ENCODE measurements at places on chromosomes 4 and X.

DNA sequence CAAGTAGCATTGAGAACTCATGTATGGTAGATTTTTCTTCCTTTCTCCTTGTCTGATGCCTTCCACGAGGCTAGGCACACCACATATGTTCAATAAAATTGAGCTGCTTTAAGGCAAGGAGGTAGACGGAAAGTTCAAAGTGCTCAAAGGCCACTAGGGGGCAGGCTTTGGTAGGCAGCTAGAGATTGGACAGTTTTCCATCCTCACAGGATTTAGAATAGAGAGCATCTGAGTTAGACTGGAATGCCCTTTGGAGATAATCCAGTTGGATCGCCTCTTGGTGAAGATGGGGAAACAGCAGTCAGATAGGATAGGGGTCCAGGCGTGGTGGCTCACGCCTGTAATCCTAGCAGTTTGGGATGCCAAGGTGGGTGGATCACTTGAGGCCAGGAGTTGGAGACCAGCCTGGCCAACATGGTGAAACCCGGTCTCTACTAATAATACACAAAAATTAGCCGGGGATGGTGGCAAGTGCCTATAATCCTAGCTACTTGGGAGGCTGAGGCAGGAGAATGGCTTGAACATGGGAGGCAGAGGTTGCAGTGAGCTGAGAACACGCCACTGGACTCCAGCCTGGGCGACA is 30.4 kb downstream of the ELF4 start:
- peak; percentile 74 for DNase-seq

- DNase-seq: peak; percentile 44
Observed at GRCh38 chr4:127781300-127782024, 660 bp upstream of the HSPA4L start.

DNA sequence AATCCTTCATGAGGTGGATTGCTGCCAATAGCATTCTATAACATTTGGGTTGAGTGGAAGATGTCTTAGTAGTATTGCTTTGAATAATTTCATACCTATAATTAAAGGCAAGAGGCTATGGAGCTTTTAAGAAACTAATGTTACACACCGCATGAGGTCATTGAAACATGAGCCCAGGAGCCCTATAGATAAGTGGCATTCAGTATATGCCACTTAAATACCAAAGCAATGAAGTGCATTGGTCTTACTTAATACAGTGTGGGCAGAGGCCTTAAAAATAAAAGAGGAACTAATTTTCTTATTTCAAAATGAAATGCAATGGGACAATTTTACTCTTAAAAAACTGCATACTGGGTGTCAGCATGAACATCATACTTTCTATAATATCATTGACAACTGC is 47.5 kb downstream of the SPATA18 start:
- DNase-seq: no peak

DNA sequence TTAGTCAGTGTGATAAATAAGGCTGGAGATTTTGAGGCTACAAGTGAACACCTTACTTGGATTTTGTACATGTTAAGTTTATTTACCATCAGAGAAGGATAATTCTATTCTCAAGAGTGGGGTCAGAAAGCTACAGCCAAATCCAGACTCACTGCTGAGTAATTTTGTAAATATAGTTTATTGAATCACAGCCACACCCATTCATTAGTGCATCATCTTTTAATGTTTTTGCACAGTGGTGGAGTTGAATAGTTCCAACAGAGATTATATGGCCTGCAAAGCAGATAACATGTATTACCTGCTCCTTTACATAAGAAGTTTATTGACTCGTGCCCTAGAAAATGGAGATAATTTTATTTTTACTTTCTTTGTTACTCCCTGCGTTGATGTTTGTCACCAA is 60.4 kb downstream of the PCDH18 start:
- no peak for DNase-seq

GRCh38 chrX:137428221-137428661 is 137.7 kb upstream of the ZIC3 start:
- DNase-seq: no peak

Data from fibroblast of upper back skin (primary cell).